ENCODE measurements at places on chromosomes 5 and 9. TPM values are rescaled to one million over a fixed set of nuclear protein-coding genes. Genes with fewer than 3 reads are reported as not detected.

DNA sequence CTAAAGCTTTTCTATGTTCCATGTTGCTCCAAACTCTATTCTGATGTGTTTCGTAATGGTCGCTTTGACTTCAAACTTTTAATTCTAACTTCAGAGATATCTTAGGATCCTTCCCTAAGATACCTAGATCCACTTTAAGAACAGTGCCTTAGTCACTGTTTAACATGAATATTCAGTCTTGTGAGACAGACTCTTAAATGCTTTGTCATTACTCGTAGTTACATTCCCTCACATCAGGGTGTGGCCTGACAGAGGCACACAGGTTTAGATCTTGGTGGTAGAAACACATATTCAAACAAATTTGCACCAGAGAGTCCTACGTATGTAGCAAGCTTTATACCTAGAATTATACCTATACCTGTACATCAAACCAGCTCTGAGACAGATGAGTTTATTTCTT lies 687.0 kb upstream of the C9orf72 start:
- no peak overlapping the region for H3K4me3 ChIP-seq
- H3K27ac ChIP-seq = no peak overlapping the region
- no peak for DNase-seq
- H3K4me1 ChIP-seq = no peaks in the 10 kb centered on the region
- H3K36me3 ChIP-seq = no peaks in the 10 kb centered on the region
- H3K27me3 ChIP-seq = no peaks in the 10 kb centered on the region

GRCh38 chr5:36482812-36483211 lies 123.6 kb upstream of the SLC1A3 start:
- no peaks in the 10 kb centered on the region for H3K4me1 ChIP-seq
- H3K36me3 ChIP-seq = no peaks in the 10 kb centered on the region
- H3K27me3 ChIP-seq = no peaks in the 10 kb centered on the region
- DNase-seq = no peak

DNA sequence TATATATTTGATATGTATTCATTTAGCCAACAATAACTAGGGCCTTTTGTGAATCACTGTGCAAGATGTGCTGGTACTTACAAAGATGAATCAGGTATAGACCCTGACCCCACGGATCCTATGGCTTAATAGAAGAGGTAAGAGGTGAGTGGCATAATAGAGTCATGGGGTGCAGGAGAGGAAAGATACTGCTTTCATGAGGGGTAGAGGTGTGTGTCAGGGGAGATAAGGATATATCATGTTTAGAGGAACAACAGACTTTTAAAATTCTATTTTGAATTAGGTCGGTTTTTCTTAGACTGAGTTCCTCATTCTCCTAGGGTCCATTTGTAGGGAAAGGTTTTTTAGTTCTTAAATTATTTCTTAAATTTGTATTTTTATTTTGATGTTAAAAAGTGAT lies 27.8 kb downstream of the ZCCHC7 start:
- H3K27ac ChIP-seq = peak overlapping the region; percentile 32
- peaks cover 62% of the 10 kb centered on the region for H3K4me1 ChIP-seq
- DNase-seq = no peak
- H3K27me3 ChIP-seq = no peaks in the 10 kb centered on the region
- H3K4me3 ChIP-seq = no peak overlapping the region

- no peak for DNase-seq
- H3K4me3 ChIP-seq = peak overlapping the region; percentile 92
- H3K4me1 ChIP-seq = peaks cover 10% of the 10 kb centered on the region
- no peak overlapping the region for H3K27ac ChIP-seq
- H3K27me3 ChIP-seq = no peaks in the 10 kb centered on the region
These were observed 1.3 kb downstream of the BRD3OS start for GRCh38 chr9:134026581-134026980.

DNA sequence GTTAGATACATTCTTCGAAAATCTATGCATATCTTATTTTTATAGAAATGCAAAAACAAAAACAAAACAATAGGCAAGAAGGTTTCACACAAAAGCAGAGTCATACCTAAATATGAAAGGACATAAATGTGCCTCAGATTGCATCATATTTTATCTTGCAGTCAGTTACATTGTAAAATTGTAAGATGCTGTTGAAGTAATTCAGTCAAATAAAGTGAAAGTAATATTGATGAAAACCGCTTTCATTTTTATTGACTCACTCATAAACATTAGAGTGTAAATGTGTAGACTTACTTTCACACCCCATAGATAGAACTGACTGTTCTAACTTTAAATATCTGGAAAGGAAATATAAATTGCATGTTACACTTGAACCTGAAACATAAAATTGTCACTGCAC lies 931.5 kb upstream of the NUDT12 start:
- DNase-seq = no peak
- H3K27me3 ChIP-seq = no peaks in the 10 kb centered on the region
- no peak overlapping the region for H3K4me3 ChIP-seq
- H3K4me1 ChIP-seq = no peaks in the 10 kb centered on the region
- H3K27ac ChIP-seq = no peak overlapping the region

DNA sequence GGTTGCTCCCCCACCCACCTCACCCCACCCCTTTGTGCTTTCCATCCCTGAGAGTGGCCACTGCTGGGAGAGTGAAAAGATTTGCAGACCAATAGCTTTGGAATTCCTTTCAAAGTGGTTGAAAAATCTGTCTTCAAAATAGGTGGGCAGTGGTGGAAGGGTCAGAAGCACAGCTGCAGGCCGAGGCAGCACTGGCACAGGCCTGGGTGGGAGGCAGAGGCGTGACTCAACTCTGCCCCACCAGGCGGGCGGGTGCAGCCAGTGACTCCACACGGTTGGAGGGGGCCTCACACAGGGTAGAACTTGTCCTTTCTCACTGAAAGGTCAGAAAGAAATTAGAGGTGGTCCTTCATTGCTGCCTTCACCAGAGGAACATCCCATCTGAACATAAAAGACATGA lies 214.9 kb upstream of the TBCA start:
- no peak overlapping the region for H3K27ac ChIP-seq
- peak; percentile 60 for DNase-seq
- H3K4me3 ChIP-seq = no peak overlapping the region

The PDZD2 gene
- total RNA-seq = 1.4 TPM

Measured in neural progenitor cell (in vitro differentiated cells).